Activated T-cell treated with anti-CD3 and anti-CD28 coated beads for 48 hours (primary cell): ENCODE measurements at places on chromosomes 6 and 20.

DNA sequence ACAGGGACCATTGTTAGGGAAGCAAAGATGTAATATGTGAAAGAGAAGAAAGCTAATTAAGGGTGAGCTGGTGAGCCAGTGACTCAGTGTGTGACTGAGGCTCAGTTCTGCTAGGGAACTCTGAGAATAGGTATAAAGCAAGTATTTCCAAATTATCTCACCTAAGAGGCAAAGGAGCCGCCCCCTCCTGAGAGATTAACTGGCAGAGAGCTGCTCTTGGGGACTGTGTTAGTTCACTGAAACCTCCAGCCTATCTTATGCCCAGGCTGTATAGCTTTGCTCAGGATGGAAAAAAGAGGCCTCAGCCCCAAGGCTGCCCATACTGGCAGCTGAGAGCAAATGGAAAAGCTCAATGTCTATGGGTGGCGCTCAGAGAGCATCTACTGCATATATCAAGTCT, 152.0 kb downstream of the PAK5 start:
- DNase-seq = no peak

GRCh38 chr20:46905364-46906125, 10.9 kb downstream of the EYA2 start:
- no peak for DNase-seq

DNA sequence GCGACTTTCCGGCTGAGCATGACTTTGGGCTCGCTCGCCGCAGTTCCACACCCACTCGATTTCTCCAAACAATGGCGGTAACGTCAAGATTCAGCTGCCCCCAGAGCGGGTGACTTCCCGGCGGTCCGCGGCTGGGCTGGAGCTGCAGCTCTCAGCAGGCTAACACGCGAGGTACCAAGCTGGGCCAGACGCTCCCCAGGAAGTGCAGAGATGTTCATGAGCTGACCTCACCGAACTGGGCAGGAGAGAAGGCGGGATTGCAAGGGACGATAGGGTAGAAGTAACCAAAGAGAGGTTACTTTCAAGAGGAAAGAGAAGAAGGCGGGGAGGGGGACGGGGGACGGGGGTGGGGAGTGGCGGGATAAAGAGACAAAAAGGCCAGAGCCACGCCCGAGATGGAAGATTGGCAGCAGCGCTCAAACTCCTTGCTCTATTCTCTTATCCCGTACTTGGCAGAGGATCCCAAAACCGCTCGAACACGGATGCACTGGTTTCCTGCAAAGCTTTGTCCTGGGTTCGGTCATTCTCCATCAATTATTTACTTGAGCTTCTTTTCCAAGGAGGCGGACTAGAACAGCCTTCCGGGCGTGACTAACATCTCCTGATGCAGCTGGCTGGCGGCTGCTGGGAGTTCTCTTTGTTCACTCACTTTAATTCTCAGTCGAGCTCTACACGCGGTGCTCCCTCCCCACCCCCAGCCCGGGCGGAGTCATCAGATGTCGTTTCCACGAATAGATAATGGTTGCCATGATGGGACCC, at the start of gene MTCL3:
MTCL3 (minus strand) TSS at position 626 of the 759 bp plus-strand sequence.
- DNase-seq = peak; percentile 48

DNA sequence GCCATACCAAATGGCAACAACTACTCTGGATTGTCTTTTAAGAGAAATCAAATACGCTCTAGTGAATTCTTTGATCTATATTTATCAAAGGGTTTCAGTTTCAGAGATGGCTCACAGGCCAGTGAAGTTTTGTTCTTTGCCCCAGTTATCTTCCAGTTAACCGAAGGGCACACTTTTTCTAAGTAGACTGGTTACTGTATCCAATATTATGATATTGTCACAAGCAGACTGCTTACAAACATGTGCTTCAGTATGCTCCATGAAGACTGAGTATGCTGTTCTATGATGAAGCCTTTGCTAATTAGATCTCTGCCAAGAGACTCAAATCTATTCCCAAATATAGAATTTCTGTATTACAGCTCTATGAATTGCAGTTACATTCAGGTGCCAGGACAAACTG, 181.1 kb downstream of the REV3L start:
- DNase-seq = no peak
